Smooth muscle cell of the umbilical artery (primary cell): ENCODE measurements at places on chromosomes 3 and 15. TPM values are rescaled to one million over a fixed set of nuclear protein-coding genes. Genes with fewer than 3 reads are reported as not detected.

The C3orf52 gene
- total RNA-seq, result 10.7 and 19.1 TPM in 2 replicates

The SLC27A2 gene
- 0.05 and 0.30 TPM in 2 replicates for total RNA-seq

The DPPA2 gene
- not detected in 2 replicates for total RNA-seq

The RASGRP1 gene
- total RNA-seq, result 0.59 and 0.88 TPM in 2 replicates

The EXD1 gene
- under 0.01 TPM in 1 of 2 replicates, not detected in the other for total RNA-seq
